ENCODE measurements at places on chromosomes 1 and 21.

DNA sequence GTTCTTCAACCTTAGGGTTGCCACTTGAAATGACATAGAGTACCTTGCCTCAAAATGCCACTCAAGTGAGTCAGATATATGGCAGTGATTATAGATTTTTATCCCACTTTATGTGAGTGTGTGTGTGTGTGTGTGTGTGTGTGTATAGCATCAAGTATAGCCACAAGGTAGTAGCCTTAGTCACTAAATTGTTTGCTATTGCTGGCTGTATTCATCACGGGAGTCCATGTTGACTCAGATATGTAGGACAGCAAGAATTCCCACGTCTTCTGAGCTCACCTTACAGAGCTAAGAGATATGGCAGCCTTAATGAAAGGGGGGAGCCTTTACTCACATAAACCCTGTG lies 9.3 kb downstream of the ETS2 start:
- DNase-seq, result no peak

GRCh38 chr1:56553046-56553445 lies 26.3 kb downstream of the PLPP3 start:
- DNase-seq, result no peak

DNA sequence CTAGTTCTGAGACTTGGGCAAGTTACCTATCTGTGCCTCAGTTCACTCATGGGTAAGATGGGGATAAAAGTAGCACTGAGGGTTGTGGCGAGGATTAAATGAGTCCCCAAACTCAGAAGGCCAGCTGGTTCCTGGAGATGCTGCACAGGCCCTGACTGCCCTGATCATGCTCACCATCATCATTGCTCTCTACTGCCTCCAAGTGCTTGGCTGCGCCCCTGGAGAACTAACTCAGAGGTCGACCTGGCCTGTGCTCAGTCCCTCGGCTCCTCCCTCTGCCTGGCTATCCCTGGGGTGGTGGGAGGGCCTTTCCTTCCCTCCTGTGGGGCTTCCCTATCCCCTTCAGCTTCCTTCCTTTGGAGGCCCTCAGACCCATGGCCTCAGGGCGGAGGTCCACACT lies 5.6 kb downstream of the SLC5A9 start:
- DNase-seq, result no peak

DNA sequence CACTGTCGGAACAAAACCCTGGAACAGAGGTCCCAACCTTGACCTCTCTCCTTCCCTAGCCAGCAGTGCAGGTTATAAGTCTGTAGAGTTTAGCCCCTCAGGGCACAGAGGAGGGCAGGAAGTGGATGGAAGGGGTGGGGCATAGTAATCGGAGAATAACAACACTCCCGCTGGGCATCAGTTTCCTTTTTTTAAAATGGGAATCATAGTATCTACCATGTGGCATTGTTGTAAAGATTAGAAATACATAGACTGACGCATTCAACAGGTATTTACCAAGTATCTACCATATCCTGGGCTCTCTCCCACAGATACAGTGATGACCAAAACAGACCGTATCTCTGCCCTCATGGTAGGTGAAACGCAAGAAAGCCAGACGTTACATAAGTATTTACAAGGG lies 24.9 kb upstream of the ATF3 start:
- no peak for DNase-seq

DNA sequence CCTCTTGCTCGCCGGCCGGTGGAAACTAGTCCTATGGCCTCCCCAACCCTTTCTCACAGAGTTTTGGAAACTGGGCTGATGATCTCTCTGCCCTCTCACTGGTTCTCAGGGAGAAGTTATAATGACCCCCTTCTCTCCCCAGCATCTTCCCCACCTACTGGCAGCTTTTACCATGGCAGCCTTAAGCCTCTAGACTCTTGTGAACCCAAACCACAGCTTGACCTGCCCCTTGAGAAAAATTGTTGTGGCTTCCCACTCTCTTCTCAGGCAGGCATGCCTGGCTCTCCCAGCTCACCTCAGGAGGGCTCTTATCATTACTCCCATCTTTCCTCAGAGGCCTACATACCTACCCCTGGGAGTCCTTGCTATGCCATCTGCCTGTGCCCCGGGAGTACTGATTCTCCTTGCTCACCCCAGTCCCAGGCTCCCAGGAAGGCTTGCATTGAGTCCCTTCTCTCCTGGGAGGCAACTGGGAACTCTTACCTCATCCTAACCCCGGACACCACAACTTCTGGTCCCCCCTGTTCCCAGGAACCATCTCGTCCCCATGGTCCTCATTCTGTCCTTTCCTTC lies 1.6 kb downstream of the NSUN4 start:
- no peak for DNase-seq

DNA sequence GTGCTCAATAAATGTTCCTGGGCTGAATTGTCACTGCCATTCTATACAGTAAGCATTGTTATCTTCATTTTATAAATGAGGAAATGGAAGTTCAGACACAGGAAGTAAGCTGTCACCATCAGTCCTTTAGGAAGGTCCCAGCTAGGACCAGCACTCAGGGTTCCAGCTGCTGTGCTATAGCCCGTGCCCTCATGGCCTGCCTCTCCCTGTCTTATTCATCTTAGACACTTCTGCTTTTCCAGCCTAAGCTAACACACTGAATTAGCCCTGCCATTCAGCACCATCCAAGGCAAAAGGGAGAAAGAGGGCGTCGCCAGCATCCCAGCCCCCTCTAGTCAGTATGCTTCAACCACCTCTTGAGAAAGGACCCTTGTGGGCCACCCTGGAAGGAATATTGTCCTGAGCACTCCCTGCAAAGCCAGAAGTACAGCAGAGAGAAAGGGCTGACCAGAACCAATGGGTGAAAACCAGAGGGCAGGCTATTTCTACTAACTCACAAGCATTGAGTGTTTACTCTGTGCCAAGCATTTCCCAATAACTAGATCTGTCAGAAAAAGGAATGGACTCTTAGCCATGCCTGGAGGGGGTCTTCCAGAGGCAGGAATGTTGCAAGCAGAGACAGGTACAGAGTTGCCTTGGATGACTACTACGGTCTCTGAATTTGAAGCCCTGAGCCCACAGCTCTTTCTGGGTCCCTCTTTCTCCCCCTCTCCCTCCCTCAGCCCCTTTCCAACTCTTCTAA lies 77.9 kb upstream of the NFIA start:
- DNase-seq, result no peak

Measured in T-helper 22 cell (primary cell).